ENCODE measurements at places on chromosomes 4 and X. TPM values are rescaled to one million over a fixed set of nuclear protein-coding genes. Genes with fewer than 3 reads are reported as not detected.

Gene FREM3
- total RNA-seq = not detected

- no peak for DNase-seq
Observed at GRCh38 chr4:6769233-6769988, 13.1 kb upstream of the KIAA0232 start.

DNA sequence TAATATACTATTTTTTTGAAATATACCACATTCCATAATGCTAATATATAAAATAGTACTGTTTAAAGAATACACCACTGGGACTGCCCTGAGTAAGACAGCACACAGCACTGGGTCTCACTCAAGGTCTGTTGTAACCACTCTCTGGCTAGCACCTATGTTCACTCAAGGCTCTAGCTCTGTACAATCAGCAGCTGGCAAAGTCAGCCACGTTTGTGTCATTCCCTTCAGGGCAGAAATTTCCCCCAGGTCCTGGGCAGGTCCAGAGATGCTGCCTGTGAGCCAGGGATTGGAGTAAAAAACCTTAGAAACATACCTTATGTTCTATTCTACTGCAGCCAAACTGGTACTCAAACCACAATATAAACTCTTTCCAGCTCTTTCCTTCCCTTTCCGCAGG, 1160.2 kb upstream of the ADGRL3 start:
- DNase-seq = no peak

Gene PAK3
- not detected for total RNA-seq

Gene MAGEB6B
- total RNA-seq = not detected

Gene ETDA
- not detected for total RNA-seq

Gene DCHS2
- total RNA-seq = 6.9 TPM

GRCh38 chr4:82005158-82005557, 368.6 kb downstream of the HNRNPD start:
- no peak for DNase-seq

DNA sequence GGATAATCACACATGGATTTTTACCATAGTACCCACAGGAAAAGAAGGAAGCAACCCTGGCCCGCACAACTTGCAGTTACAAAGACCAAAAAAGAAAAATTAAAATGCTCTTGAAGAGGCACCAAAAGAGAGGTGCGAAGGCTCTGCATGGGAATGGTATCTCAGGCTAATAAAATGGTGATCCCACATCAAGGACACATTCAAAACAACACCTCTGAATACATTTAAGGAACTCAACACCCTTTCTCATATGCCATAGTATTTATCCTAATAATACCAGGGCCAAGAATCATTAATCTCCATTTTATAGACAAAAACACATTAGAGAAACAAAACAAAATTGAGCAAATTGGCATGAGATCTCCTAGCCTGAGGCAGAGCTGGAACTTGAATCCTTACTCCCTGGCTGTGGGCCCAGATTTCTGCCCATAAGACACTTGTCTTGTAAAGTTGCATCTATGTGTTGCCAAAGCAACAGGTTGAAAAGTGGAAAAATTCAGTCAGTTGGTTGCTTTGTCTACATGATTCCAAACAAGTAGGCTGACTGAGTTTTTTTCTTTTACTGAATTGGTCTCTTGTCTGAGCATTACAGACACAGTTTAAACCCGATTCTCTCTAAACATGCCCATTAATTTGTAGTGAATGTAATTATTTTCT, 33.5 kb downstream of the GUCY2F start:
- DNase-seq = no peak

- DNase-seq = no peak
Observed at GRCh38 chr4:52408032-52408431, 251.1 kb downstream of the USP46 start.

Gene PCDH11X
- total RNA-seq = not detected

GRCh38 chr4:115841871-115842270, 728.5 kb upstream of the NDST4 start:
- DNase-seq = no peak

Gene MAGEB18
- not detected for total RNA-seq

Gene KLHL13
- total RNA-seq = 2.3 TPM

GRCh38 chr4:103457566-103457965, 259.4 kb upstream of the CENPE start:
- DNase-seq = no peak

Gene SORBS2
- total RNA-seq = 1.1 TPM

DNA sequence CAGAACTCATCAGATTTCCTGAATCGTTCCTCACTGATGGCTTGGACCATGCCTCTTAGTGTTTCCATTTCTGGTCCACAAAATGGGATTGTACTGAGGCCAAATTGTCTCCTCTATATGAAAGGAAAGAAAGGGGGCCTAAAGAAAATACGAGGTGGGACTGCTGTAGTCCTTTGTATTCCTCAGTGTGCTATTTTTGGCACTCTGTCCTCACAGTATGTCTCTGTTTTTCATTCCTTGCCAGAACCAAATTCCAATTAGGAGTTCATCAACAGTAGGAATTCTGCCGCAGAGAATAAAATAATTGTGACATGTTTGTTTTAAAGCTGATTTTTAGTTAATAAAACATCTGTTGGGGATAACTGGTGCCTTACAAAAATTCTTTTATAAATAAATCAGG, 515.7 kb downstream of the SMARCA1 start:
- DNase-seq = no peak

Gene ENPEP
- total RNA-seq = not detected

DNA sequence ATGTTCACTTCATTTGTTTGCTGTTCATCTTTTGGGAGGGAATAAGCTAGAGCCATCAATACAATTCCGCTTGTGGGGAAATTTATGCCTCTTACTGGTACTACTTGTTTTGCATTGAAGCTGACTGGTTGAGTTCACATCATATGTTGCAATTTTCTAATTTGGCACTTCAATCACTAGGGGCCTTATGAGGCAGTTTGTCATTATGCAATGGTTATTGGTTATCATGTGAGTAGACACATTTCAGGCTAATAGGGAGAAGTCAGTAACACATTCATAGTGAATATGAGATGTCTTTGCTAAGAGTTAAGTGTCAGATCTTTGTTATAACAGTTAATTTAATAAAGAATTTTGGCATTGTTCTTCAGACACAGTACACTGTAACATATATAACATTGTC, 5.0 kb downstream of the RPL36A start:
- no peak for DNase-seq

Data from K562 (cell line).